ENCODE measurements at places on chromosomes 3 and 15.

DNA sequence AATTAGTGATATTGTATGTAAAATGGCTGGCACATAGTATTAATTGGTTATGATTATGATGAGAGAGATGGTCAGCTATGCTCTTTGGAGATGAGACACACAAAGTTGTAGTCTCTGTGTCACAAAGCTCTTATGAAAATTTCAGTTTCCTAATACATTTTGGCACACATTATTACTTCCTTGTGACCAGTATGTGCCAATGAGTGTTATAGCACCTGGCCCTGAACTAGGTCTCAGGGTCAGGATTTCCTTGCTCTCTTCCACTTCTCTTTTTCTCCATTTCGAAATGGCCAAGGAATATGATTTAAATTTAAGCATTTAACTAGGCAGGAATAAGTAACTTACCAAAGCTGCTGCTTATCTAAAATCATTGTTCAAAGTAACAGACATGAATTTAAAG, 28.0 kb downstream of the TIPARP start:
- no peak for DNase-seq

DNA sequence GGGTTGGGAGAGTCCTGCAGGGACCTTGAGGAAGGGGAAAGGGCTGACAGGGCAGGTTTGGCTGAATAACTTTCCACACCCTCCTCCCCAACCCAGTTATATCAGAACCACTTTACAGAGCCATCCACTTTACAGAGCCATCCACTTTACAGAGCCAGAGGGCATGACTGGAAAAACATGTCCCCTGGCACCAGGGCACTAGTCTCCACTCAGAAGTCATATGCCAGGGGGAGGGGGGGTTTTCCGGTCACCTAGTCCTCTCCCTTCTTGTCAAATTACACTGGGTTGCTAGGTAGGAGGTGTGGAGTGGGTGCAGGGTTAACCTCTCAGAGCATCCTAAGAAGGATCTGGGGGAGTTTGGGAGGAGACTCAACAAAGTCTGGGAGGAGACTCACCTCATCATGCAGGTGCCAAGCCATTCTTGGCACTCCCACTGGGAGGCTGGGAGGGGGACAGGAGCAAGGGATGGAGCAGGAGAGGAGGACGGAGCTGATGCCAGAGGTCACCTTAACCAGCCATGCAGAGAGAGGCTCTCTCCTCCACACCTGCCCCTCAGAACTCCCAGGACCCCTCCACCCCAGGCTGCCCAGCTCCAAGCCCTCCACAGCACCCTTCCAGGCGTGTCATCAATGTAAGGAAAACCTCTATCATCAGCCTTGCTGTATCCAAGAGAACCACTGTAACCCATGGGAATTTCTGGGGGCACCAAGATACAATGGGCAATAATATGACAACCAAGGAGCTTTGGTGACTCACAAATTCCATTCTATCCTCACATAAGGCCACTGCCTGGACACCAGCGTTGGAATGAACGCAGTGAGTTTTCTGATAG, 1.7 kb downstream of the LRRC2 start:
- no peak for DNase-seq

DNA sequence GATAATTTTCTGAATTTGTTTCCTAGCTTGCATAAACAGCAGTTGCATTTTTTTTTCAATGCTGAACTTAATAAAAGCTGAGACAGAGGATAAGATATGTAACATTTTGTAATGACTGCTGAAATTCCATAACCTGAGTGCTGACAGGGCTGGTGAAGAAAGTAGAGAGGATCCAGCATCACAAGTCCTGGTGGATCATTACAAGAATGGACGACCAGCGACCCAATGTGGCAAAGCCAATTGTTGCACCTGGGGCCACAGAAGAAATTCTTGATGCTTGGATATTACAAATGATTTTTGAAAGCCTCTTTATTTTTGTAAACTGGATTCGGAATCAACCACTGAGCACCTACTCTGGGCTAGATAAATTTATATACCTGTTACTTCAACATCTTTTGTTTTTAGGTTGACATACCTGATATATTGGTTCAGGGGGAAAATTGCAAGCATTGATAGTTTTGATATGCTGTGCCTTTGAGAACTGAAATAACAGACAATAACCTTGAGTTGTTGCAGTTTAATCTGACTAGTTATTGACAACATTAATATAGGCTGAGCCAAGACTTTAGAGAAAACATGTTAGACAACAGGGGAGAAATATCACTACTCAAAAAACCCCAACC, 3.9 kb upstream of the ACTL6A start:
- peak; percentile 73 for DNase-seq

DNA sequence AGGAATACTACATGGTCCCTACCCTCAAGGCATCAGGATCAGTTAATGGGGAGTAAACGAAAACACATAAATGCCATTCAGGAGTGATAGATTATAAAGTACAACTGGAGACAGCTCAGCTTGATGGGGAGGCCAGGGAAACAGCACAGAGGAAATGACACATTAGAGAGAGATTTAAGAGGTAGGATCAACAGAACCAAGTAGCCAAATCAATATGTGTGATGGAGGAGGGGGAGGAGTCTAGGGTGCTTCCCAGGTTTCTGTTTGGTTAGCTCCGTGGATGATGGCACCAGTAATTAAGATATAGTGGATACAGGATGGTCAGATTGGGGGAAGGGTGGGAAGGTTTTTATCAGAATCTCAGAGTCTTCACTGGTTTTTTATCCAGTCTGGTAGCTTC, 229.5 kb upstream of the ROPN1 start:
- no peak for DNase-seq
